Activated T-helper 1 cell treated with Interleukin-2 at 50 U/mL for 16 hours (primary cell): ENCODE measurements at places on chromosomes 2 and 18.

DNA sequence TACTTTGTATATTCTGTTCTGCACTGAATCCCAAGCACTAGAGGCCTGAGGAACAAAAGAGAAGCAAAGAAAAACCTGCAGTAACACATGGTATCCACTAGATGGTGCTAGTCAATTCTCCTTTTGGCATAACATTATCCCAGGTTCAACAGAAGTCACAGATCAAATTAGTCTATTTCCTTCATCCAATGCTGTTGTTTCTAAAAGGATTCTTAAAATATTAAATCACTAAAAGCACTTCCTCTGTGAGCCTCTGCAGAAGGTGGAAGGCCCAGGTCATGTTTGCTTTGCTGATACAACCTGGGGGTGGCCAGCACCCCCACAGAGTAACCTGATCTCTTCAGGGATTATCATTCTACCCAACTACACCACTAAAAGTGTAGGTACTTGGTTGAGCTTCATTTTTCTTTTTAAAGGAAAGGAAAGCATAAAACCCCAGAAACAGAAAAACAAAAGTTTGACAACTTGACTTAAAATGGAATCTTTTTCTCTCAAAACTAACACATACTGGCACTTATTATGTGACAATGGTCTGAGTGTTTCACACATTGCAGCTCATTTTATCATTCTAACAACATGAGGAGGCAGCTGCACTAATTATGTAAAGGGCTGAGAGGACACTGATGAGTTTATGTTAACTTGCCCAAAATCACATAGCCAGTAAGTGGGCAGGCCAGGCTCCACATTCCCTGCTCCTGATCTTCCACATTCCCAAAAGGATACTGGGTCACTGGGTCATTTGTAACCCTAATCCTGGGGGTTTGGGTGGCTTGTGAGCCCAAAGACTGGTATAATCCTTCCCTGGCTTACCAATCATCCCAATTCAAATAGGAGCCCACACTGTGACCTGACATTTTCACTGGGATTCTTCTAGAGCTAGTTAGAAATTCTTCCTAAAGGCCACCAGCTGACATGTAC lies 66.8 kb upstream of the DNER start:
- DNase-seq = no peak

- no peak for DNase-seq
These were observed 542.1 kb downstream of the PID1 start for GRCh38 chr2:228728961-228729360.

DNA sequence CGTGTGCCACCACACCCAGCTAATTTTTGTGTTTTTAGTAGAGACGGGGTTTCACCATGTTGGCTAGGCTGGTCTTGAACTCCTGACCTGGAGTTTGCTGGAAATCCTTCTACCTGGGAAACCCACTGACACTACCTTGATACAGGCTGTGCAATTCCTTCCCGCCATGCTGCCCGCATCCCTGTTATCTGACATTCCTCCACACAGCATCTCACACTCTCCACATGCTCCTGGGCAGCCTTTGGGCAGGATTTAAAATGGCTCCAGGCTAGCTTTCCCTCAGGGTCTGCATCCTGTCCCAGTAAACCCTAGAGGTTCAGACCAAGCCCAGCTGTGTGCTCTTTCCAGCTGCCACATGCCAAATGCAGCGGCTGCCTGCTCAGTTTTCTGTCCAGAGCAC lies 319.5 kb upstream of the CXCR4 start:
- DNase-seq = no peak

DNA sequence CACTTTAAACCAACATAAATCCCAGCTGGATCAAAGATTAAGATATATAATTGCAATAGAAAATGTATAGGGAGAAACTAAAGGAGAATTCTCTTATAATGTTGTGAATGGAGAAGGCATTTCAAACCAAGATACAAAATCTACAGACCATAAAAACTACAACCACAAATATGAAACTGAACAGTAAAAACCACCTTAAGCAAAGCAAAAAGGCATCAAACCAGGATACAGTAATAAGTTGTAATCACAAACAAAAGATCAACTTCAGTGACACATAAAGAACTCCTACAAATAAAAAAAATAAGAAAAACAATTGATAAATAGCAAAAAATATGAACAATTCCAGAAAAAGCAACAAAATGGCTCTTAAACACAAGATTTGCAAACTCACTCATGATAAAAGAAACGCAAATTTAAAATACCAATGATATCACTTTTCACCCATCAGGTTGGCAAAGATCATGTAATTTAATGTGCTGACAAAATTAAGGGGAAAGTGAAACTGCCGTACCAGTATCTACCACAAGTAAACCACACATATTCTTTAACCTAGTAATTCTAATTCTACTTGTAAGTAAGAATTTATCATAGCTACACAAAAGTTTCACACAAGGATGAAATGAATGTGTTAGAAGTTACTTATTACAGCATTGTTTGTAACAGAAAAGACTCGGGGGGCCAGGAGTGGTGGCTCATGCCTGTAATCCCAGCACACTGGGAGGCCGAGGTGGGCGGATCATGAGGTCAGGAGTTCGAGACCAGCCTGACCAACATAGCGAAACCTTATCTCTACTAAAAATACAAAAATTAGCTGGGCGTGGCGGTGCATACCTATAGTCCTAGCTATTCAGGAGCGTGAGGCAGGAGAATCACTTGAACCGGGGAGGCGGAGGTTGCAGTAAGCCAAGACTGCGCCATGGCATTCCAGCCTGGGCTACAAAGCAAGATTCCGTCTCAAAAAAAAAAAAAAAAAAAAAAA lies 101.9 kb downstream of the USP34 start:
- DNase-seq = no peak

DNA sequence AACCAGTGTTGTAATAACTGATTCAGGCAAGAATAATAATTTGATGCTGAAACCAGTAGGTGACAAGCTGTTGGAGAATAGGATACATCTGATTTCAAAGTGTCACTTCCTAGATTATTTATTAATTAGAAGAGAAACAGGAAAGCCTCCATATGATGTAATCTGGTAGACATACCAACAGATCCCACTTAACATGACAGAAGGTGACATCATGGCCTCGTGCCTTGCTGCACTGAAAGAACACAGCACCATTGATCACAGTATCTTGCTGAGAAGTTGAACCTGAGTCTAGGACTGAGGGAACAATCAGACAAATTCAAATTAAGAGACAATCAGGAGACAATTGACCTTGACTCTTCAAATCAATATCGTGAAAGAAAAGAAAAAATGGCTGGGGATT lies 131.6 kb upstream of the DLGAP1 start:
- no peak for DNase-seq

DNA sequence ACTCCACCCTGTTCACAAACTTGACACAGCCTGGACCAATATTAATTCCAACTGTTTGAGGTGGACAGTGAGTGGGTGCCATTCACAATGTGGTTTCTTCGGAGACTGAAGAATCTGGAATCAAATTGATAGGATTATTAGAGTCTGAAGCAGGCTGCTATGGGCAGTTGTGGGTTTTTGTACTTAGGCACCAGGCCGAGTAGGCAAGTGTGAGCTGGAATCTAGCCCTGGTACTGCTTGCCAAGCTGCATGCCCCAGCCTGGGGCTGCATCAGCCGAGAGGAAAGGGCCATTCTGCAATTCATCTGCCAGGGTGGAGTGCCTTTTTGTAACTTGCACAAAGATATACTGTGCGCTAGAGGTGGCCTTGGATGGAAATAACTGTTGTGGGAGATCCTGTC lies 654.7 kb upstream of the FANCL start:
- DNase-seq = no peak

GRCh38 chr2:130966775-130967490 lies 126.3 kb downstream of the FAM168B start:
- DNase-seq = no peak

DNA sequence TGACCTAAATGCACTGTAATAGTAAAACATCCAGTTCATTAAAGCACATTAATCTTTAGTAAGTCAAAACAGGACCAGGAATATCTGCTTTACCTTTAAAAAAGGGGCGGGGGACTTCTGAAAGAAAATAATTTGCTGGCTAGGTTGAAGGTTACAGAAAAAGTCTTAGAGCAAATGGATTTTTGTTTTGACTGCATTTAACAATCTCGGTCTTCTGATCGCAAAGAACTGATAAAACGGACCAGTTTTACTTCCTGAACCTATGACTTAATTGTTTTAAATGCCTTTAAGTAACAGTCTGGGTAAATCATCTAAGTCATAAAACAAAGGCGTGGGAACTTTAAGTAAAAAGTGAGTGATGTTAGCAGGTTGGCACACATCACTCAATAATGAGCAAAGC lies 783 bp downstream of the BUB1 start:
- DNase-seq = no peak

- DNase-seq = no peak
These were observed 4.5 kb downstream of the RAB31 start for GRCh38 chr18:9712611-9713010.

- no peak for DNase-seq
These were observed 5.4 kb downstream of the BOLA3 start for GRCh38 chr2:74142340-74142739.

DNA sequence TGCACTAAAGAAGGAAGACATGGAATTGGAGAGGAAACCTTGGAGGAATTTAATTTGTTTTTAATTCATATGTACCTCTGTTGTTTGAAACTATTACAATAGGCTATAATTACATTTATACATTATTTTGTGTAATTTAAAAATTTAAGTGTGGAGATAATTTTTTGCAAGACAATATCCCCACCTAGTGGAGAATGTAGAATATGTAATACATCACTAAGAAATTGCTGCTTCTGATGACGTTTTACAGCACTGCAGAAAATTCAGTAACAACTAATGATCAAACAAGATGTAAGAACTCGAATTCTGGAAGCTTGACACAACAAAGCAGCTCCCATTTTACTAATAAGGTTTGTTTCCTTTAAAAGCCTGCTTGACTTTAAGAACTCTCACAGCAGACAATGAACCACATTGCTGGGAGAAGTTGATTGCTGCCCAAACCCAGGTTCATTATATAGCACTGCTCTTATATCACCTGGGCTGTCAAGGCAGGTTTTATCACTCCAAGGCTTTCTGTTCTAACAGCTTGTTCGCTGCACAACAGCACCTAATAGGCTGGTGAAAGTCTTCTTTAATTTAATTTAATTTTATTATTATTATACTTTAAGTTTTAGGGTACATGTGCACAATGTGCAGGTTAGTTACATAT lies 53.4 kb downstream of the THADA start:
- DNase-seq = no peak

GRCh38 chr2:19839438-19839837 lies 62.3 kb downstream of the TTC32 start:
- DNase-seq = no peak

DNA sequence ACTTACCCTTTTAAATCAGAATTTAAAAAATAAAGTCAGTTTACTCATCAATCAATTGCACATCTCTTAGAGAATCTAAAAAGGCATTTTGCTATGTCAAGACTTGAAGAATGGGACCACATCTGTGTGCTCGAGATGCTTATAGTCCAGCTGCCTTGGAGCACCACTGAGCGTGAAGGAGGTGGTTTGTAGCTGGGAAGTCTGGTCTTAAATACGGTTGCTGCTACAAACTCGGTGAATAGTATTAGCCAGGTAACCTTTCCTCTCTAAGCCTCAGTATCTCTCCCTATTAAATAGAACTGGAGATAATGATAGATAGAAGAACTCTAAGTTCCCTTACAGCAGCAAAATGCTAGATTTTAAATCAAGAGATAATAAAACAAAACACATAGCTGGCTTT lies 289.7 kb downstream of the TRIB2 start:
- no peak for DNase-seq

GRCh38 chr2:147631294-147631693 lies 213.5 kb upstream of the ACVR2A start:
- DNase-seq = no peak

- DNase-seq = no peak
These were observed 251.5 kb downstream of the ZNF521 start for GRCh38 chr18:25100418-25100817.

- no peak for DNase-seq
These were observed 28.7 kb upstream of the HNRNPA3 start for GRCh38 chr2:177183860-177184259.

DNA sequence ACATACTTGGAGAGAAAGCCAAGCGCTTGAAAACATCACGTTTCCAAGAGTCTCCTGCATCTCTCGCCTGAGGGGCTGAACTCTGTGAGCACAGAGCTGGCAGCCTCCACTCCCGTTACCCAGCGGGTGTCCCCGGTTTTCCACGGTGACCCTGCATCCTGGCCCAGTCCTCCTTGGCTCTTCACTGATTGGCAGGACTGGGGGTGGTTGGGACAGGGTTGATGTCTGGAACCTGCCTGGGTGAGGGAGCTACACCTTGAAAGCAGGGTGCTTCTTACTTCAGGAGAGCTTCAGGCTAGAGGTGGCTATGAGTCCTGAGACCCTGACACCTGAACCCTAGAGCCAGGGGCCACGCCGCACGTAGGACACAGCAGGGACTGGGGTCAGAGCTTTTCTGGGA lies 234.1 kb downstream of the DYSF start:
- DNase-seq = no peak

DNA sequence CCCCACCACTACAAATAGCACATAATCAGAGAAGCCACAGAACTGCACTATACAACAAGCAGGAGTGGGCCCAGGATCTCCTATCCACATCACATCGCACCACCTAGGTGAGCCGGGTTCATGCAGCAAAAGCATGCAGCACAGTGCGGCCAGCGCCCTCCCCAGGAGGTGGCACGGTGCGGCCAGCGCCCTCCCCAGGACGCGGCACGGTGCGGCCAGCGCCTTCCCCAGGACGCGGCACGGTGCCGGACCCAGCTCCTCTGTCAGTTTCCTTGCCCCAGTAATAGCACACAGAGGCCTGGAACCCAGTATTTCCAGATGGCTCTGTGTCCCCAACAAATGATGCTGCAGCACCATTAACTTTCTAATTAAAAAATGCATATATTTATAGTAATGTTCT lies 114.1 kb downstream of the EIPR1 start:
- no peak for DNase-seq

DNA sequence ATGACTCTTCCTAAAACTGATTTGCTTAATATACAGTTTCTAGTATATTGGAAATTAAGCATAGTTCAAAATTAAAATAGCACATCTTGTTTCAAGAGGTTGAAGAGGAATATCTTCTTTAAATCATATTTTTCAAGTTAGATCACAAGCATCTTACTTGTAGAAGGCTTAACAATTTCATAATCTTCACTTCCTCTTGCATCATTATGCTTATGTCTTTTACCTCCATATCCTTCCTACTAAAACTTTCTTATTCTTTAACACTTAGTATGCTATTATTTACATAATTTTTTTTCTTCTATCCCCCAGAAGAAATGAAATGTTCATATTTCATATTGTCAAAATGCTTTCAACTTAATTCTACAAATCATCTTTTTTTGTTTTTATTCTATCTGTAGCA lies 1354.9 kb upstream of the TMEFF2 start:
- no peak for DNase-seq

DNA sequence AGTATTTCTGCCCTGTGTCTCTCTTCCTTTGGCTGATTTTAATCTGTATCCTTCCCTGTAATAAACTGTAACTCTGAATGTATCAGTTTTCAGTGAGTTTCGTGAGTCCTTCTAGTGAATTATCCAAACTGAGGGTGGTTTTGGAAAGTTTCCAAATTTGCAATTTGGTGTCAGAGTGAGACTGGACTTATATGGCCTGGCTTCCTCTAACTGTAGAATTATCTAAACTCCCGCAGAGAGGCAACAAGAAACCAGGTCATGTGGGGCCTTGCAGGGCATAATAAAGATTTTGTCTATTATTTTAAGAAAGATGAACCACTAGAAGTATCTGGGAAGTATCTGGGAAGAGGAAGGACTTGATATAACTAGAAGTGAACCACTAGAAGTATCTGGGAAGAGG lies 95.3 kb upstream of the RNF152 start:
- DNase-seq = no peak
